ENCODE measurements at places on chromosomes 6 and 20.

DNA sequence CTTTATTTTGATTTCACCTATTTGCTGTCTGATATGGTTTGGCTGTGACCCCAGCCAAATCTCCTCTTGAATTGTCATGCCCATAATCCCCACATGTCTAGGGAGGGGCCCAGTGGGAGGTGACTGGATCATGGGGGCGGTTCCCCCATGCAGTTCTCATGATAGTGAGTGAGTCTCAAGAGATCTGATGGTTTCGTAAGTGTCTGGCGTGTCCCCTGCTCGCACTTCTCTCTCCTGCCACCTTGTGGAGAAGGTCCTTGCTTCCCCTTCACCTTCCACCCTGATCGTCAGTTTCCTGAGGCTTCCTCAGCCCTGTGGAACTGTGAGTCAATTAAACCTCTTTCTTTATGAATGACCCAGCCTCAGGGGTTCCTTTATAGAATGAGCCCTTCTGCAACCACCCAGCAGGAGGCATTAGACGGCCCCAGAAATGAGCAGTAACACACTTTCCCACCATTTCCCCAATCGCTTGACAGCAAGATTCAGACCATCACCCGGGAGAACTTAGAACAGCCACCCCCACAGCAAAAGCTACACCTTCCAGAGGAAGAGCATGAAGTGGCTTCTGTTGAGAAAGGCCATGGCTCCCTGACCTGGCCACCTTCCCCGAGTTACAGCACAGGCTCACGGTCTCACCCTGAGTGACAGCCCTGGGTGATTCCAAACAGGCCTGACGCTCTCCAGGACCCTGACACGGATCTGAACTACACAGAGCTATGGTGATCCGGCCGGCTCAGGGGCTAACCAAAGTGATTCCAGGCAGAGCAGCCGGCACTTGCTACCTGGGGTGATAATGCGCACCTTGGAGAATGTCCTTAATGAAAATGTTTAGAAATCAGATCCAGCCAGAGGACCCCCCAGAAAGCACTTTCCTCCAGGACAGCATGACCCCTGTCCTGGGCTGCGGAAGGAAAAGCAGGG is 131.2 kb upstream of the CDH4 start:
- no peak for DNase-seq

DNA sequence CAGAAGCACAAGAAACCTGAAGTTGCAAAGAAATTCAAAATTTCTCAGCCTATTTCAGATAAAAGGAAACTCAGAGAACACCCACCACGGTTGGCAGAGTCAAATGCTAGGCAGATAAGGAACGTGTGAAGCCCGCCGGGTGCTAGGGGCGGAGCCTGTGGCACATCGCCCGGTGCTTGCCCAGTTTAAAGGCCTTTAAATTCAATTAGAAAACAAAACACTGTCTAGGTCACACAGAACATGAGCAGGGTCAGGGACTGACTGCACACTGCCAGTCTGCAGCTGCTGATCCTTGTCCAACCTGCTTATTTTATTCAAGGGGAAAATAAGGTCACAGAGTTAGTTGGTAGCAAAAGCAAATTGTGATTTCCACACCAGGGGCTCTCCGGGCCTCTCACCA is 75.8 kb downstream of the PSMG4 start:
- no peak for DNase-seq

DNA sequence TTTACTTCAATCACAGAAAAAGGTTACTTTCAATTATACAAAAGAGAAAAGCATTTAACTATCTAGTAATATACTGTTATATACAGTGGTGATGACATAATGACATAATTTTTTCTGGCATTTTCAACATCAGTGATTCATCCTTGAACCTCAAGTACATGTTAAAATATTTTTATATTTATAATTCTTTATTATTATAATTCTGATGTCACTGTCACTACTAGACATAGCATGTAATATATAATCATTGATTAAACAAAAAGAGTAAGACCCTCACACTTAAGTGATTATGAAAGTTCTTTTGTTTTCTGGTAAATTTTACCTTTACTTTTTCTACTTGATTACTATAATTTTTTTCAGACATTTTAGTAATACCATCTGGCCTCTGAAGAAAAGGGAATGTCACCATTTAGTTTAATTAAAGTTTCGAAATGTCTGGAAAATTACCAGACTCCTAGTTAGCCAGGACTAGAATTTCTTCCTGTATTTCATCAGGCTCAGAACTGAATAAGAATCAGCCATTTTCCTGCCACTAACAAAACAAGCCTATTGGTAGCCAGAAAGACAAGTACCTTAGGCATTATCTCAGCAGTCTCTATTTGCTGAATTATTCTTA is 71.5 kb downstream of the FILIP1 start:
- no peak for DNase-seq

- DNase-seq: no peak
Measured at GRCh38 chr6:75345413-75345812, 60.8 kb upstream of the TMEM30A start.

- no peak for DNase-seq
Measured at GRCh38 chr20:34260208-34260942, 19.2 kb downstream of the ASIP start.

DNA sequence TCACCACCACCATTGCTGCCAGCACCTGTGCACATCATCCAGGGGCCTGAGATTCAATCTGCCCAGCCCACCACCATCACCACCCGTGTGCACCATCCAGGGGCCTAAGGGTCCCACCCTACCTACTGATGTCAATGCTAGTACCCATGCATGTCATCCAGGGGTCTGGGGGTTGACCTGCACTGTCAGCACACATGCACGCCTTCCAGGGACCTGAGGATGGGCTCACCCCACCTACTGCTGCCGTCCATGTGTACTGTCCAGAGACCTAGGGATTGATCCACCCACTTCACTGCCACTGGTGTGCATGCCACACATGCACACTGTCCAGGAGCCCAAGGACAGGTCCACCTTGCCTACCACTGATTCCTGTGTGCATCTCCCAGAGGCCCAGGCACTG is 11.9 kb upstream of the OXT start:
- no peak for DNase-seq

Data from stimulated activated CD4-positive, alpha-beta T cell treated with anti-CD3 and anti-CD28 coated beads, TNF-alpha, amount 100 ng/mL, for 4 hours (primary cell).